ENCODE measurements at places on chromosomes 2 and 18.

DNA sequence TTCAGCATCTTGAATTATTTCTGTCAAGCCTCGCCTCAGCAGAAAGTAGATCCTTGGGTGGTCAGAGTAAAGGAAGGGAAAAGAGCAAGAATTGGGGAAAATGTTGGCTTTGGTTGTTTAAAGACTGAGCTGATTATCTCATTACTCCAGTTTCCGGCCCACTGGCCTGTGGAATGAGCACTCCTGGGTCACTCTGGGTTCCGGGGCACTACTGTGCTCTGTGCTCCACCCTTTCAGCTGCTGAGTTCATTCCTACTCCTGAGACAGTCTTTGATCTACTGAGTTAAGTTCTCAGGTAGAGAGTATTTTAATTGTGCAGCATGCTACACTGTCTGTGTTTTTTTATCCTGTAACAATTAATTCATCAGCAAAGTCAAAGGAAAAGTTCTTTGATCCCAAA, 427.7 kb downstream of the CDH2 start:
- no peak for DNase-seq

GRCh38 chr2:120452131-120452530, 106.2 kb downstream of the INHBB start:
- DNase-seq: no peak

DNA sequence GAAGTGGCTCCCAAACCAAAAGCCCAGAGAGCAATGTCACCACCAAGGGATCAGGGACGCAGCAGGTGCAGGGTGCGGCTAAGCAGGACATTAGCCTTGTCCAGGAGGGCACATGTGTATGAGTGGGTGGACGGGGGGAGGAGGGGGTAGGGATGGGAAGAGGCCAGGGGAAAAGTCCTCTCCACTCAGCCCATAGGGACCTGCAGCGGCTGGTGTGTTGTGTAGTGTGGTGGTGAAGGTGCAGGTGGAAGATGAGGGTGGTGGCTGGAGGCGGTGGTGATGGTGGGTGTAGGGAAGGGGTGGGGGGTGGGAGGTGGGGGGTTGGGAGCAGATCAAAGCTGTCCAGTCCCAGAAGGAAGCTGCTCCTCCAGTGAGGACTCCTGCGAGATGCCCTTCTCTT, 3.7 kb downstream of the C2orf81 start:
- DNase-seq: no peak

- DNase-seq: no peak
Observed at GRCh38 chr18:60090170-60090569, 190.4 kb downstream of the PMAIP1 start.

DNA sequence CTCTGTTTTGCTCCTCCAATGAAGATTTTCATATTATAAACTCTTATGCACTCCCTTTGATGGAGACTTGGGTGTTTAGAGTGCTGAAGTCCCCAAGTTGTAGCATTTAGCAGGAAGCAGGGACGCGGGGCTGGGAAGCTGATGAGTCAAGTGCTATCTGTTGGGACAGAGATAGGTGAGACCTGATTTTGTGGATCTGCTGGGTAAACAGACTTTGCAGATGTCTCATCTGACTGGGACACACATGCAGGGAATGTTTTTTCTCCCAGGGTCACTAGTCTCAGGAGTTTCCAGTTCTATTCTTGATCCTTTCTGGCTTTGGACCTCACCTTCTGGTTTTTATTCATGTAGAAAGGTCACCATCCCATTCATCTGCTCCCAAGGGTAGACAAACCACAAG, 79.7 kb upstream of the ACAA2 start:
- no peak for DNase-seq

DNA sequence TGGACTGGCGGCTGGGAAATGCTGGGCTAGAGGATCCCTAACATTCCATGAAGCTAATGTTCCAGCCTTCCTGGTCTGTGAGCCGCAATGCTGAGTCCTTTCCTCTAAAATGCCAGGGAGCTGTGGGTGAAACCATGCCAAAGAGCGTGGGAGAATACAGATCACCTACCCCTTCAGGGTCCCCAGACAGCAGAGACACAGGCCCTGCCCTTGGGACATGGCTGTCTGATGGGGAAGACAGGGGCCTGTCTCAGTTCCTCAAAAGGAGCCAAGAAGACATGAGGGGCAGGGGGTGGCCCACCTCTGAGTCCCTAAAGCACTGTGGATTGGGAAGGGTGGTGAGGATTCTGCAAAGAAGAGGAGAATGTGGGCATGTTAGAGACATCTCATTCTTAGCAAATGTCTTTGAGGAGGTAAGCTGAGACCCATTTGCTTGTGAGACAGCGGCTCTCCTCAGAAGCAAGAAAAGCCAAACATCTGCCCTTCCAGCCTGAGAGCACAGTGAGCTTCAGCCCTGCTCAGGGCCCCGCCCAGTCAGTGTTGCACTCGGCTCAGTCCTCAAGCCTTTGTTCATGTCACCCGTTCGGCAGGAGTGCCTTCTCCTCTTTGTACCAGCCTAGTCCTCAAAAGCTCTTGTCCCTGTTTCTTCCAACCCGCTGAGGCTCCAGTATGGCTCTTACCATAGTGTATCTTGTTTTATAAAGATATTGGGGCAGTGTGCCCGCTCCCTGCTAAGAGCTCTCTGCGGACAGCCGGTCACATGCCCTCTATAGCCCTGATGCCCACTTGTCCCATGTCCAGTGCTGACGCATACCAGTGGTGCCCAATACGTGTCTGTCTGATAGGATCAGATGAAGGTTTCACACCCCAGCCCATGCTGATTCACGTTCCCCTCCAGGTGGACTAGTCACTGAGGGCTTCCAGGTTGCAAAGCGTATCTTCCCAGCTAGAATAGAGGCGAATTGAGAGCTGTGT, 286.2 kb downstream of the CYP26B1 start:
- DNase-seq: no peak

DNA sequence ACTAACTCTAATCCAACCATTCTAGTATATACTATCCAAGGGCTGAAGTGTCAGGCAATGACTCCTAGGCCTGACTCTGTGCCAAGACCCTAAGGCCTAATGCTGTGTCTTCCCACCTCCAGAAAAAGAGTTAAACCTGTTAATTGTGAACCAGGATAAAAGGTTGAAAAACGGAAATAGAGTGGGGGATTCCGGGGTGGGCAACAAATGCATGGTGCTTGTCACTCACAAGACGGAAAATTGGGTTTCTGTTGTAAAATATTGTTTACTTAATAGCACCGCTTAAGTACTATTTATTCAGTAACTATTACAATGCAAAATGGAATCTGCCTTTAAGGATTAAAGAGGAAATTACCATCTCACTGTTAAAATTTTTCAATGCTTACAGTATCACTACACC, 3.2 kb downstream of the STK17B start:
- no peak for DNase-seq

GRCh38 chr2:188659656-188660406, 314.3 kb upstream of the COL3A1 start:
- DNase-seq: no peak

GRCh38 chr18:24462838-24463775, 2.7 kb downstream of the HRH4 start:
- DNase-seq: no peak

GRCh38 chr2:54012538-54013141, 41.8 kb upstream of the PSME4 start:
- DNase-seq: no peak

GRCh38 chr2:224611938-224612337, 26.8 kb upstream of the CUL3 start:
- no peak for DNase-seq

GRCh38 chr18:38358805-38359657, 793.4 kb upstream of the CELF4 start:
- no peak for DNase-seq

All from NCI-H2227 treated with DMSO at 0.1 percent for 48 hours (cell line).